ENCODE measurements at places on chromosomes 3 and 15.
A peak's percentile ranks its signal among the peaks of the same experiment; 100 is the strongest.

DNA sequence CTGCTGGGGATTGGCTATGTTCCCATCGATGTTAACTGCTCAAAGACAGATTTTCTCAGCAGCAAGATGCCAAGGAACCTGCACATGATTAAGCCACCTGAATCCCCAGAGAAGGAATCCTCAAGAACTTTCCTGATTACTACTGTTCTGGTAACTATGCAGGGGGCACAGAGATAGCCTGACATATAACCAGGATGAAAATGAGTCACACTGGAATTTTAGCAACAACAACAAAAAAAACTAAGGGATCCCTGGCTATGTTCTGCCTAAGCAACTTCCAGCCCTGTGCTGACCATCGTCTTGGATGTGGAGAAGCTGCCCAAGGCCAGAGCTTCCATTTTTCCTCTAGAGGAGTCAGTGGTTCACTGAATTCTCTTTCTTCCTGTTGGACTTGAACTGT, 13.8 kb downstream of the RIOX2 start:
- DNase-seq, result no peak

DNA sequence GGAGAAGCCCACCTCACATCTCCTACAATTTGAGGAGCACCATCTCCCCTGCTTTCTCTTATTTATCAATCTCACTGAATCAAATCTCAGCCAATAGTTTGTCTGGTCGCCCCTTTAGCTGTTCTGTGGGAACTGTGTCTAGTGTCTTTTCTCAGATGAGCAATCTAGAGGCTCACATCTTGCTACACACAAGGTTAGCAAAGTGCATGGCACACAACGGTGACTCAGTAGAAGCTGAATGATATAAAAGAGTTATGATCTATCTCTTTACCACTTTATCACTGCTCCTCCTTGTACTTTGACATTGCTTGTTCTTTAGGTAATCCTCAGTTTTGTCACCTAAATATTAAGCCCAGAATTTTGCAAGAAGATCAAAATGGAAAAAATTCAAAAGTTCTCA, 16.8 kb upstream of the COLQ start:
- no peak for DNase-seq

- no peak for DNase-seq
Measured at GRCh38 chr3:193872265-193872753, 263.6 kb upstream of the HES1 start.

DNA sequence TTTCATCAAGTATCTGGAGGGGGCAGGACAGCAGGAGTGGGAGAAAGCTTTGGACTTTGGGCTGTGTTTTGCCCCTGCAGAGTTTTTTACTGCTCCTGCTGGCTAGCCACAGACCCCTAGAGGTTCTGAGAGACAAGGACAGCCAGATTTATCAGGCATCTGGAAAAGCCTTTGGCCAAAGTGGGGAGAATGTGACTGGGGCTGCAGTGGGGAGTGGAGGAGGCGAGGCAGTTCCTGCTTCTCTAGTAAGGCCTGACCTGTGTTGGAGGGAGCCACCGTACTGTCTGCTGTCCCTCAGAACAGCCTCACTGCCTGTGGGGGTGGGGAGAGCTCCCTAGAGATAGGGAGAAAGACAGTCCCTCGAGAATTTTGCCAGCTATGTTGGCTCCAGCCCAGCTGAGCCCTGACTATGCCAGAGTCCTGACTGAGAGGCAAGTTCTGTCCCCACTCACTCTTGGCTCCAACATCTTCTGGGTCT, 2.2 kb downstream of the ALPK3 start:
- no peak for DNase-seq

DNA sequence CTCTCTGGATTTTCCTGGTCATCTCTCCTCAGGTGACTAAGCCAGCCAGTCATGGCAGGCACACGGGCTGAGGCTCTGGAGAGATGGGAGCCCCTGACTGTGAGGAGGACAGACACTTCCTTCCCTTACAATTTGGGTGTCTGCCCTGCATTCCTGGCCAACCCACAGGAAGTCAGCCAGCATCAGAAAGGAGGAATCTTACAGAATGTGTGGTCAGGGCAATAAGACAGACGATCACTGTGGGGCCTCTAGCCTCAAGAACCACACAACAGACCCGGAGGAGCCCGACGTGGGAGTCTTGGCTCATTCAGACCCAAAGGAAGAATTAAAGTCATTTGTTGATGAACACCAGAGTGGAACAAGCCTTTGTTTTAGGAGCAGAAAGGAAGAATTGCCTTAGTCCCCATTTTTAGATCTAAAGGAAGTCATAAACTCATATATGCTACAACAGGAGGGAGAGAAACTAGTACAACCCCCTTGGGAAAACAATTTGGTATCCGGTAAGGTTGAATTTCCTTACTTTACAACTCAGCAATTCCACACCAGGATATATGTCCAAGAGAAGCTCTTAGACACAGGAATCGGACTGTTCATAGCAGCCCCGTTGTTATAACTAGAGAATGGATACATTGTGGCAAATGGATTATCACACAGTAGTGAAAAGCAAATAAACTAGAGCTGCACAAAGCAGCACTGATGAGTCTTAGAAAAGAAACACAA, 62.2 kb downstream of the ABTB1 start:
- DNase-seq, result peak; percentile 52

GRCh38 chr3:39262846-39263245, 17.0 kb downstream of the CX3CR1 start:
- DNase-seq, result no peak

GRCh38 chr3:99825004-99825640, 7.5 kb downstream of the CMSS1 start:
- no peak for DNase-seq

DNA sequence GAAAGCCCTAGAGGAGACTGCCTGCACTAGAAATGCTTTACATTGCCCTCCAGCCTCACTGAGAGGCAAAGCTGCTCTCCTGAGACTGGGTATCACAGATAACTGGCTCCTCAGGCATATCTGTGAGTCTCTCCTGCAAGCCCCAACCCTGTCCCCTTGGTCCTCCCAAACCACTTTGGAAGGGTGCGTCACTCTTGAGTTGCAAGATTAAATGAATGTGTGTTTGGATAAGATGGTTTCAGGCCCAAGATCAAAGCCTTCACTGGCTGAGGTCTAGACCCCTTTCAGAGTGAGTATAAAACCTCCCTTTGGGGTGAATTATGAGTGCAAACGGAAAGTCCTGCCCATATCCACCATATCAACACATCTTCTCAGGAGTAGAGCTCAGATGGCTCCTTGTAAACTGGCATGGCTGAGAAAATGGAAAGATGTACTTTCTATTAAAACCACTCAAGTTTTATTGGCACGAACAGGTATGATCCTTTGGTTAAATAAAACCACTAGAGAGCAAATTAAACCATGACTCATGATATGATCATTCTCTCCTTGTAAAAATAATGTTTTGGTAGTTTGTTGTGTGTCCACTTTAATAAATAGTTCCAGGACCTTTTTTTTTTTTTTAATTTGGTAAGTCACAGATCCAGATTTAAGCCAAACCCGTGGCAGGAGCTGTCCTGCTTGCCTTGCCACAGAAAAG, 164.0 kb downstream of the CHST2 start:
- DNase-seq, result no peak

DNA sequence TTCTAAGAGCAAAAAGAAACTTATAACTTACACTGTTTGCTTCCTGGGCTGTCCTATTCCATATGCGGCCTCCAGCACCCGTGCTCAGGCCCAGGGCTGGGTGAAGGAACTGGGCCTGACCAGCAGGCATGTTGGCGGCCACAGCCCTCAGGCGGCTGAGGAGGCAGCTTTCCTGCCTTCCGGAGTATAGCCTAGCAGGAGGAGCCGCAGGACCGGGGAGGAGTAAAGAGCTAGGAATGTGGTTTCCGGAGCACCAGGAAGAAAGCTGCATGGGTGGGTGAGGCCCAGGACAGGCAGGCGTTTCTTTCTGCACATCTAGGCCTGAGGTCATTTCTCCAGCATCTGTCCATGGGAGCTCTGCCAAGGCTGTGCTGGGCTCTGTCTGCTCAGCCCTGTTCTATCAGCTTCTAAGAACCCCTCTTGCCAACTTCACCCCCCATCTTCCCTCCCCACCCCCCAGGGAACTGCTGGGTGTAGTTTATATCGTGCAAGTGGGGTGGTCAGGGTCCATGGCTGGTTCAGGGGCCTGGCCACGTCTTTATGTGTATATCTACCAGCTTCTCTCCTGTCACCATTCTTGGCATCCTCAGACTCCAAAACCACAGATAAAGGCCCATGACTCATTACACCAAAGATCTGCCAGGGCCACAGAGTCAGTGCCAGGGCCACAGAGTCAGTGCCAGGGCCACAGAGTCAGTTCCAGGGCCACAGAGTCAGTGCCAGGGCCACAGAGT, 7.8 kb upstream of the KIF7 start:
- DNase-seq, result peak; percentile 15

DNA sequence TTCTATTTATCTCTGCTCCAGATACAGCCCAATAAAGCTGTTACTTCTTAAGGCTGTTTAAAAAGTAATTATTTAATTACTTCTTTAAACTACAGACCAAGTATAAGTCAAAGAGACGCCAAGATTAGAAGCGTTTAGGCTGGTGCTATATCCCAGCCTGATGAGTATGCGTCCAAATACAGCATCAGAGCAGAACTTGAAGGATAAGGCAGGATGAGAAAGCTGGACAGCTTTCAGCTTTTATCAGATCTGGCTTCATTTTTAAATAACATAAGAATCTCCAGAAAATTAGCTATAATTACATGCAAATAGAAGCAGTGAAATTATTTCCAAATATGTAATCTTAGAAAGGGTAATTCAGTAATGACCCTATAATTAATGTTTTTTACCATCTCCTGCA, 110.3 kb upstream of the MYO5C start:
- no peak for DNase-seq

DNA sequence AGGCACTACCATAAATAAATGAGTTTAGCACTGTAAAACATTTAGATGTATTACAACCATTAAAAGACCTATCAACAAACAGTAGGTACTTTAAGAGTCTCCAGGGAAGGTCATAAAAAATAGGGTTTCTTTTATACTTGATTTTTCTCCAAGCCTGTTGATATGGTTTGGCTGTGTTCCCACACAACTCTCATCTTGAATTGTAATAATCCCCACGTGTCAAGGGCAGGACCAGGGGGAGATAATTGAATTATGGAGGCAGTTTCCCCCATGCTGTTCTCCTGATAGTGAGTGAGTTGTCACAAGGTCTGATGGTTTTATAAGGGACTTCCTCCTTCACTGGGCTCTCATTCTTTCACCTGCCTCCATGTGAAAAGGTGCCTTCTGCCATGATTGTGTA, 468.9 kb upstream of the UBE2E2 start:
- DNase-seq, result no peak

GRCh38 chr3:152319256-152319655, 50.5 kb downstream of the MBNL1 start:
- no peak for DNase-seq

GRCh38 chr3:133984975-133985374, 44.8 kb downstream of the SLCO2A1 start:
- DNase-seq, result no peak

- DNase-seq, result no peak
Measured at GRCh38 chr15:61115241-61115640, 113.9 kb downstream of the RORA start.

DNA sequence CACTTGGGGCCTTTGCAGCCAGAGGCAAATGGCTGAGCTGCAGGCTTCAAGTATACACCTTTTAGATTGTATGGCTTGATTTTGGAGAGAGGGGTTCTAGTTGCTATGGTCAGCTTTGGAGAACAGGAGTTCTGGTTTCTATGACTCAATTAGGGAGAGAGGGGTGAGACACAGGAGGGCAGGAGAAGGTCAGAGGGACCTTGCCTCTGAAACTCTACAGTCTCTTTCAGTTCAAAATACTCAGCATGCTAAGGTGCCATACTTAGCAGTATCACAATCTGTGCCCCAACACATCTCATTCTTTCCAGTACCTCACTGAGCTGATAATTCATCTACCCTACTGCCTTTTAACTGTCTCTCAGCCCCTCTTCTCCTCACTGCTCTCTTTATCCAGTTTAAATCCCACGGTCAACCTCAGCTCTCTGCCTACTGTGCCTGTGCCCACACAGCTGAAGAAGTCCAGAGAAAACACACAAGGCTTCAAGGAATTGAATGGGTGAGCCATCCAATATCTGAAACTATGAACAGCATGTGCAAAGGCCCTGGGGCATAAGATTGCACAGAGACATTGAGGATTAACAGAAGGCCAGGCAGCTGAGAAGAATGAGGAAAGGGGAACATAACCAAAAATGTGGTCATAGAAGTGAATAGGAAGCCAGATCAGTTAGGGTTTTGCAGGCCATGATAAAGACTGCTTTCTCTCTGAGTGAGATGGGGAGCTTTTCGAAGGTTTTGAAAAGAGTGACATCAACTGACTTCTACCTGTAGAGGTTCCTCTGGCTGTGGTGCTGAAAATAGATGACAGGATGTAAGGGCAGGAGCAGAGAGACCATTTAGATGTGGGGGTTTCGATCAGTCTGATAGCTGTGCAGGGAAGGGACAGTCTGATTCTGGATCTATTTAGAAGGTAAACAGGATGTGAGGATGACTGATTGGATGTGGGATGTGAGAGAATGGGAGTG, 54.5 kb upstream of the C3orf80 start:
- DNase-seq, result no peak

- DNase-seq, result no peak
Measured at GRCh38 chr3:98809557-98809956, 46.4 kb downstream of the ST3GAL6 start.

DNA sequence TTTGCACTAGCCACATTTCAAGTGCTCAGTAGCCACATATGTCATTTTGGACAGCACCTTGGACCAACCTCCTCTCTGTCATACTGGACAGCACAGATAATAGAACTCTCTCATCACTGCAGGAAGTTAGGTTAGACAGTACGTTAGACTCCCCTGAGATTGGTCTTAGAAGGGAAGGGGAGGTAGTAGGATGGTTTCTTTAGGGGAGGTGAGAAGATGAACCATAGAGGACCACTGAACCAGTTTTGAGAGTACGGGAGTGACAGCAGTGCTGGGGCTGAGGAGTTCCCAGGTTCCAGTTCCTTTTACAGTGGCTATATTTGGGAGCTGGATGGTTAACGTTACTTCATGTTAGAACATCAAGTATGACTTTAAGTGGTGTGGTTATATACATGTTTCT, 7.8 kb downstream of the LRCH3 start:
- DNase-seq, result no peak

- no peak for DNase-seq
Measured at GRCh38 chr3:46417841-46418611, 11.0 kb downstream of the CCRL2 start.

GRCh38 chr3:53166206-53166605, 5.2 kb downstream of the PRKCD start:
- no peak for DNase-seq

- no peak for DNase-seq
Measured at GRCh38 chr15:55902981-55903380, 90.4 kb downstream of the NEDD4 start.

- no peak for DNase-seq
Measured at GRCh38 chr15:69662645-69663000, 210.0 kb downstream of the RPLP1 start.

- no peak for DNase-seq
Measured at GRCh38 chr15:100937171-100937570, 18.0 kb downstream of the LRRK1 start.
